Lower lobe of right lung (tissue), 2 donors: ENCODE measurements at places on chromosomes 6 and 20. TPM values are rescaled to one million over a fixed set of nuclear protein-coding genes. Genes with fewer than 3 reads are reported as not detected.
A peak's percentile ranks its signal among the peaks of the same experiment; 100 is the strongest.

GRCh38 chr20:53216856-53217576, 244.9 kb downstream of the TSHZ2 start:
- DNase-seq, result peak; percentile 80
- H3K4me1 ChIP-seq, result peaks cover 5% of the 10 kb centered on the region
- H3K36me3 ChIP-seq, result no peaks in the 10 kb centered on the region
- peak overlapping the region; percentile 21 for H3K4me3 ChIP-seq
- no peak overlapping the region for H3K27ac ChIP-seq
- H3K27me3 ChIP-seq, result no peaks in the 10 kb centered on the region

GRCh38 chr6:149196091-149196490, 121.4 kb upstream of the TAB2 start:
- no peak for DNase-seq
- H3K4me1 ChIP-seq, result no peaks in the 10 kb centered on the region

DNA sequence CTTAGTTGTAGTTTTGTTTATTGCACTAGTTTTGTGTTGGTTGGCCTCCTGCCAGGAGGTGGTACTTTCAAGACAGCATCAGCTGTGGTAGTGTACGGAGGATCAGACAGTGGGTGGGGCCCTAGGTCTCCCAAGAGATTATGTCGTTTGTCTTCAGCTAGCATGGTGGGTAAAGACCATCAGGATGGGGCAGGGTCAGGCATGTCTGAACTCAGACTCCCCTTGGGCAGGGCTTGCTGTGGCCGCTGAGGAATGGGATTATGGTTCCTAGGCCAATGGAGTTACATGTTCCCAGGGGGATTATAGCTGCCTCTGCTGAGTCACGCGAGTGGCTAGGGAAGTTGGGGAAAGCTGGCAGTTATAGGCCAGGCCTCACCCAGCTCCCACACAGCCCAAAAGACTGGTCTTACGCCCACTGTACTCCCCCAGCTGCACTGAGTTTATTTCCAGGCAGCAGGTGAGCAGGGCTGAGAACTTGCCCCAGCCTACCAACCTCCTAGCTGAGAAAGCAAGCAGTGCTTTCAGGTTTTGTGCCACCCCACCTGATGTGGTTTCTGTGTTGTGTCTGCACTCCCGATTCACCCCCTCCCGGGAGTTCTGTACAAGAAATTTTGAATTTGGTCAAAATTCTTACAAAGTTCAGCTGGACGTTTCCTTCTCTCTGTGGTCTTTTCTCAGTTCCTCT, 24.7 kb downstream of the ZSCAN31 start:
- H3K27ac ChIP-seq, result no peak overlapping the region
- H3K4me1 ChIP-seq, result no peaks in the 10 kb centered on the region
- H3K4me3 ChIP-seq, result no peak overlapping the region
- DNase-seq, result no peak
- no peaks in the 10 kb centered on the region for H3K27me3 ChIP-seq

The ANKRD66 gene
- 4.0 TPM for total RNA-seq

The PRL gene
- total RNA-seq, result not detected

DNA sequence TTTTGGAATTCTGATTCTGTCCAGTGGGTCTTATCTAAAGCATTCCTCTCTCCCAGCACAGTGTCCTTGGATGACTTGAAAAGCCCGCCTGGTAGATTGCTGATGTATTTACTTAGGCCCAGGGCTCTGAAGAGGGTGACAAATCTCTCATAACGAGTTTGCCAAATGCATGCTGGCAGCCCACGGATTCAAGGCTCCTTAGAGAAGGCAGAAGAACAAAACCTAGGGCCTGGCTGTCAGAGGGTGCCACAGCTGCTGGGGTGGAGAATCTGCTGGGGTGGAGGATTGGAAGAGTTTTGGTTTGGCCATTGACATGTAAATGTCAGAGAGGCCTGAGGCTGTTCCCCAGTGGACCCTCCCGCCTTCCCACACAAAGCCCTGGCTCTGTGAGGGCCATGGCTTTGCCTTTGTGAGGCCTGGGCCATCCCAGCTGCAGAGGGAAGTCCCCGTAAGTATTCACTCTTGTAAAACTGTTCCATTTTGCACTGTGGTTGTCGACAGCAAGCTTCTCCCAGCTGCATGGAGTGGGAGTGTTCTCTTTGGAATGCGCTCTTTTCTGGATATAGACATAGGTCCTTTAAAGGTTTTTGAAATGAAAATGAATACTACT, 50.3 kb downstream of the ANKRD6 start:
- no peak for DNase-seq
- peaks cover 9% of the 10 kb centered on the region for H3K4me1 ChIP-seq
- no peak overlapping the region for H3K27ac ChIP-seq
- H3K4me3 ChIP-seq, result no peak overlapping the region
- no peaks in the 10 kb centered on the region for H3K36me3 ChIP-seq
- H3K27me3 ChIP-seq, result no peaks in the 10 kb centered on the region

The SMOC2 gene
- 12.6 TPM for total RNA-seq

GRCh38 chr20:6515261-6515660, 252.2 kb upstream of the BMP2 start:
- no peaks in the 10 kb centered on the region for H3K36me3 ChIP-seq
- no peaks in the 10 kb centered on the region for H3K27me3 ChIP-seq
- H3K27ac ChIP-seq, result no peak overlapping the region
- H3K4me3 ChIP-seq, result no peak overlapping the region

DNA sequence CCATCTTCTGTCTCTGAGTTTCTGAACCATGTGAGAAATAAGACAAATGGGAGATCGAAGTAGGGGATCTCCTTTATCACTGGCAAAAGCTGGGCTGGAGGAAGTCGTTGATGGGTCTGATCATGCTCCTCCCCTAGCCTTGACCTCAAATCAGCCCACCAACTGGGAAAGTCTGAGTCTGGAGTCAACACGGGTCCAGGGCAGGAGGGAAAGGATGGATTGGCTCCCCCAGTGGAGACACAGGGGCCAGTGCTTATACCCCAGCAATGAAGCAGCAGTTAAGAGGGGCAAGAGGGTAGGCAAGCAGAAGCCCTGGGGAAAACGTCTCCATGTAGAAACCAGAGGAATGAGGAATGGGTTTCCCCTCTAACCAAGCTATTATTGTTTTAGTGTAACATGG, 152.6 kb downstream of the TBC1D7 start:
- no peaks in the 10 kb centered on the region for H3K36me3 ChIP-seq
- H3K27ac ChIP-seq, result no peak overlapping the region
- H3K4me1 ChIP-seq, result peaks cover 4% of the 10 kb centered on the region
- no peak overlapping the region for H3K4me3 ChIP-seq
- H3K27me3 ChIP-seq, result no peaks in the 10 kb centered on the region

GRCh38 chr6:6699741-6700367, 111.3 kb downstream of the LY86 start:
- no peaks in the 10 kb centered on the region for H3K27me3 ChIP-seq
- peak; percentile 77 for DNase-seq
- peak overlapping the region; percentile 64 for H3K27ac ChIP-seq

DNA sequence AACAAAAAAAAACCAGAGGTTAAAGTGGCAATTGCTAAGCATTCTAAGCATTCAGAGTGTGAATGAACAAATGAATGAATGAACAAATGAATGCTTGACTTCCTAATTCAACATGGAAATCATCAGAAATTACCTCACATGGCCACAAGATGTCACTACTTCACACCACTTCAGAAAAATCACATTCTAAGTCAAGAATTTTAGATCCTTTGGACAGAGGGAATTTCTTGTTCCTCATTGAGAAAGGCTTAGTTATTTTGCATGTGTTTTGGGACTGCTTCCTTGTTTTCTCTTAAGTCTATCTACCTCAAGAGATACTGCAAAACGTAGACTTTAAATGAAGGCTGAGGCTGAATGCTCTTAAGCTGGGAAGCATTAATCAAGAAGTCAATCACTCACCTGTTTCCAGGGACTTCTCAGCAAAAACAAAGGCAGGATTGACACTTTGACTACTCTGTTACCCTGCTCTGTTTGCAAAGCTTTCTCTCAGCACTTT, 120.2 kb downstream of the MBOAT1 start:
- H3K4me1 ChIP-seq, result no peaks in the 10 kb centered on the region
- H3K27me3 ChIP-seq, result no peaks in the 10 kb centered on the region
- no peak for DNase-seq
- no peaks in the 10 kb centered on the region for H3K36me3 ChIP-seq
- no peak overlapping the region for H3K27ac ChIP-seq
